NCI-H1092 (cell line): ENCODE measurements at places on chromosomes 2 and 18.

GRCh38 chr2:6771634-6772611 is 93.8 kb downstream of the CMPK2 start:
- no peak for DNase-seq

DNA sequence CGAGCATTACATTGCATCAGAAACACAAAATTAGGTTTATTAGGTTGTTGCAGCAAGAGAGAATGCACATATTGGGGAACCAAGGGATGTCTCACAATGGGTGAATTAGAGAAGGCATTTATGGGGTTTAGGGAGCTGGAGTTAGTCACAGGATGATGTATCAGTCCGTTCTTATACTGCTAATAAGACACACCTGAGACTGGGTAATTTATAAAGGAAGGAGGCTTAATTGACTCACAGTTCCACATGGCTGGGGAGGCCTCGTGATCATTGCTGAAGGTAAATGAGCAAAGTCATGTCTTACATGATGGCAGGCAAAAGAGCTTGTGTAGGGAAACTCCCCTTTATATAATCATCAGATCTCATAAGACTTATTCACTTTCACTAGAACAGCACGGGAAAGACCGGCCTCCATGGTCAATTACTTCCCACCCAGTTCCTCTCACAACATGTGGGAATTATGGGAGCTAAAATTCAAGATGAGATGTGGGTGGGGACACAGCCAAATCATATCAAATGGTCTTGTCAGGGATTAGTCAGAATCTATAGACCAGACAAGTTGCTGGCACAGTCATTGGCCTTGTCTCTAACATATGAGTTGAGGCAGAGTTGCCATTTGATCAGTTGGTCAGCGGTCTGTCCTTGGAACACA is 61.9 kb upstream of the RBMS1 start:
- no peak for DNase-seq

DNA sequence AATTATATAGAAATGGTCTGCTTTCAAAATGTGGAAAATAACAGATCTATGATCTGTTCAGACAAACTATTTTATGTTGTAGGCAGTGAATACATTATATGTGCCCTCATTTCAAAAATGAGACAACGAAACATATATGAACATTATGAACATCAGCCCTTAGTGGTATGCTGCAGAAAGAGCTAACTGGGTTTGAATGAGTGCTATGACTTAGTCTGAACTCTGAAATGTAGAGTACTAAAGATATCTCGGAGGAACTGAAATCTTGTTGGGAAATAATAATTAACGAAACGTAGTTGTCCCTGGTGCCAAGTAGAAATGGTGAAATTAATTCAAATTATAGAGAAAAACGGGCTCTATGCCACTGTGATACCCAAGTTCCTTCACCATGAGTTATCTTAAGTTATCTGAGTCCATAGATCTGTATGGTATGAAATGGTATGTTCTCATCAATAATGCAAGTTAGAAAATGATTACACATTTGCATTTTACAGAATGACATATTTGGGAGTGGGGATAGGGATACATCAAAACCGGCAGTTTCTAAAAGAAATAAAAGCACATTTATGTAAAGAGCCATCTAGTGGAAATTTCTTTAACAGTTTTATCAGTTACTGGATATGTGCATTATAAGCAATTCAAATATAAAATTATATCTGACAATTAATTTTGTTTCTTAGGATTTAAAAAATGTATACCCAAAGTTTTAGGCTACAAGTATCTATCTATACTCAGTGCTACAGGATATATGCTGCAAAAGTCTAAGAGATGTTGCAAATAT is 26.7 kb downstream of the STARD6 start:
- DNase-seq, result no peak

DNA sequence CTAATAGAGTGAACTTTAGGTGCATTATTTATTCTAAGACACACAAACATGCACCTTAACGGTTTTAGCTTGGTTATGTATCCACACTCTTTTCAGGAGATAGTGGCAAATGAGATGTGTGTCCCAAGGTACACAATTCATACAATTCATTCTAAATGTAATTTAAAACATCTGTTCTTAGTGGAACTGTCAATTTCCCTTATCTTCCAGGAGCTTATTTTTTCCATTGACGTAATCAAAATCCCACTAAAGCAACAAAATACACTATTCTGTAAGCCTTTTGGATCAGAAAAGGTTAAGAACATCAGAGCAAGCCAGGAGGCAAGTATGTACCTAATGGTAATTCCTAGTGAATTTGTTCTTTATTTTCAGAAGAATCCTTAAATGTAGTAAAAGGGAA is 19.8 kb downstream of the EIF2AK3 start:
- DNase-seq, result no peak

DNA sequence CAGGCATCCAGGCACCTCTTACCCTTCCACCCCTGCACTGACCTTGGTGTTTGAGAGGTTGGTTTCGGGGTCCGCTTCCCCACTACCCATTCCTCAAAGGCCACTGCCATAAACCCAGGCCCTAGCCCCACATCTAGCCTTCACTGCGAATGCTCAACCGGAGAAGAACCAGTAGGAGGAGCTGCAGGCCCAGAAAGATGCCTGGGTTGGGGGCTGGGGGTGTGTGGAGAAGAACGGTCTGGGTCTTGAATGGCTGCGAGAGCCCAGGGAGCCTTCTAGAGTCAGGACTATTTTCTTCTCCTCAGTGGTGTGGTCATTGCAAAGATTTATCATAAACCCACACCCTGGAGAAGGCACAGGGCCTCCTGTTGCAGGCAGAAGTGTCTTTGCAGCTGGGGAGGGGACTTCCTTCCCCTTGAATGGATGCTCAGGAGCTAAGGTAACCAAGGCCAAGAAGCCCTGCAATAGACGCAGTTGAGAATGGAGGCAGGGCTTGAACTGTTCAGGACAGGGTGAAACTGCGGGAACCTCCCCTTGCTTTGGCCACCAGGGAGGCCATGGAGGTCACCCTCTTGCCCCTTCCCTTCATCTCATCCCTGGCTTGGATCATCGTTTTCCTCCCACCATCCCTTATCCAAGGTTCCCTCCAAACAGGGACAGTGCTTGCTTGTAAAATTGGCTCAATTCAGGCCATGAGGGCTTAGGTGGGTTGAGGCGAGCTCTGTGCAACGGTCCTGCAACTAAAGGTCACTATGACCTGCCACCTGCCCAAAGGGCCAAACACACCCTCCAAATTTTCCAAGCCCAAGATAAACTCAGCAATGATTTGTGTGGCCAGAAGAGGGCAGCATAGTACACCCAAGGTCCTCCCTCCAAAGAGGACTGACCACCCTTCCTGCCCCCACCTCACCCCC is 20.9 kb downstream of the THNSL2 start:
- DNase-seq, result peak; percentile 8
